Cerebellum (tissue), 4 donors: ENCODE measurements at places on chromosomes 4 and X. TPM values are rescaled to one million over a fixed set of nuclear protein-coding genes. Genes with fewer than 3 reads are reported as not detected.

DNA sequence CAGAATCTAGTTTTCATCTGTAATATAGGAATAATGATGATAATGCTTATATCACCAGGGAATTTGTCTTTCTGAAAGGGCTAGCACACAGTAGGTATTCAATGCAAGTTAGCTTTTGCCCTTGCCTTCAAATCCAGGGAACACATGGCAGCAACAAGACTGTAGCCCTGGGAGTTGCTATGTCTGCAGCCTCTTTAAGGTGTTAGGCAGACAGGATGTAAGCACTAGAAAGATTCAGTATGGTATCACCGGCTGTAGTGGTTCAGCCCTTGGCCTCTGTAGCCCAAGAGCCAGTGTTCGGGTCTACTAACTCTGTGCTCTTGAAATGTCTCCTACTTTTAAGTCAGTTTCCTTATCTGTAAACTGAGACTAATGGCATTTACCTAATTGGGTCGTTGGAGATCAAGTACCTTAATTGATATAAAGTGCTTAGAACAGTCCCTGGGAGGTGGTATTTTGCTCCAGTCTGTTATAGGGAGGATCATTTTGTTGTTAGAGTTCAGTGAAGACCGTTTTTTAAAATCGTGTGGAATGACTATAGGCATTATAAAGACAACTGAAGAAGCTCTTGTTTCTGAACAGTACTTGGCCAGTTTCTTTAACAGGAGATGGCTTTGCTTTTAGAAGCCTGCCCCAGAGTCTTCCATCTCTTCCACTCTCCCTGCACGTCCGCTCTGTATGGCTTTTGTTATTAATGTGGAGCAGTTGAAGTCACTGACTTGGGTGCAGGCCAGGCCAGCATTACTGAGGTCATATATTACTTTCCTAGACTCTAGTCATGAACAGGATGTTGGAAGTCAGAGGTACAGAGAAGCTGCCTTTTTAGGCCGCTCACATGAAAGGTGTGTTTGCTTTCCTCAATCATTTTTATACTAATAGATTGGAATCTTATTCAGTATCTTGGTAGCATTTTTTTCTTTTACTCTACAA is 44.8 kb downstream of the GAB1 start:
- no peak for DNase-seq

- no peak for DNase-seq
Measured at GRCh38 chr4:89121387-89122068, 10.2 kb downstream of the TIGD2 start.

DNA sequence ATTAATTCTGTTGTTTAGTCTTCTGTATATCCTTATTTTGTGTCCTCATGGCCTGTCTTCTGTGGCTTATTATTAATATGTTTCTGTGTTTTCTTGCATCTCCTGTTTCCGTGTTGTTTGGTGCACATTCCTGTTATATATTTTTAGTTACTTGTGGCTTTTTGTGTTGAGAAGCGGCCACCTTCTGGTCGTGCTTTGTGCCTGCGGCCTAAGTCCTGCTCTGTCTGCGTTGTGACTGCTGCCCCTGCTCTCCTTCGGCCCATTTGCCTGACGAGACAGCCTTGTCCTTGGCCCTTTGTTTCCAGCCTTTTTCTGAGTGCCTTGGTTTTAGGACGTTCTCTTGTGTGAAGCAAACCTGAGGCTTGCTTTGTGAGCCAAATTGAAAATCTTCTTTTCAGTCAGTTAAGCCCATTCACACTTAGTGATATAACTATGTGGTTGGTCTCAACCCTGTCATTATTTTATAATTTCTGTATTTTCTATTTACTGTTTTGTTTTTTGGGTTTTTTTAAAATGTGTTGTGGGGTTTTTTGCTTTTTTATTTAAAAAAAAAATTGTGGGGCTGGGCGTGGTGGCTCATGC is 43.8 kb downstream of the TNIP2 start:
- no peak for DNase-seq

DNA sequence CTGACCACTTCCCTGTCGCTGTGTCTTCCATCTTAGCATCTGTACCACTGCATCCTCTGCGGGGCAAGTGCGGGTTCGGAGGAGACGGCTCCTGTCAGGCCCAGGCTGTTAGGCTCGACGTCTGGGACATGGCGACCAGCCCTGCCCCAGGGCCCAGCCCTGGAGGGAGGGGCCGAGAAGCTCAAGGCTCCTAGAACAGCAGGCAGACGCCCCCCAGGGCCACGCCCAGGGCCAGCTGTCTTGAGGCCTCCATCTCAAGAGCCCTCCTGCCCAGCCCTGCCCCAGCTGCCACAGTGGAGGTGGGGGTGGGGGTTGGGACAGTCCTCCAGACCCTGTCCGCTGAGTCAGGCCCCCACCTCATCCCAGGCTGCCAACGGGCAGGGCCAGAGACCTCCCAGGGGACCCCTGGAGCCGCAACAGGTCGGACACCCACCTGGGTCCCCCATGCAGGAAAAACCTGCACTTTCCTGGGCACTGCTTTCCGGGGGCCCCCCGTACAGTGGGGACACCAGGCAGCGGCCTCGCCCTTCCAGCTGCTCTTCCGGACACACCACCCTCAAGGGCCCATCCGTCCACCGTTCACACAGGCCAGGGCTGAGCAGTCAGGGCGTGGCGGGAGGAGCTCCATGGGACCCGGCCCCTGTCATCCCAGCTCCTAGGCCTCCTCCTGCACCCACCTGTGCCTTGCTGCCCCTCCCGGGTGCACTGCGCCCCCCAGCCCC is 83.1 kb downstream of the FAM53A start:
- DNase-seq, result no peak

- no peak for DNase-seq
Measured at GRCh38 chr4:61350932-61351331, 150.8 kb downstream of the ADGRL3 start.

GRCh38 chr4:86050496-86050895 is 309.4 kb downstream of the MAPK10 start:
- DNase-seq, result no peak

DNA sequence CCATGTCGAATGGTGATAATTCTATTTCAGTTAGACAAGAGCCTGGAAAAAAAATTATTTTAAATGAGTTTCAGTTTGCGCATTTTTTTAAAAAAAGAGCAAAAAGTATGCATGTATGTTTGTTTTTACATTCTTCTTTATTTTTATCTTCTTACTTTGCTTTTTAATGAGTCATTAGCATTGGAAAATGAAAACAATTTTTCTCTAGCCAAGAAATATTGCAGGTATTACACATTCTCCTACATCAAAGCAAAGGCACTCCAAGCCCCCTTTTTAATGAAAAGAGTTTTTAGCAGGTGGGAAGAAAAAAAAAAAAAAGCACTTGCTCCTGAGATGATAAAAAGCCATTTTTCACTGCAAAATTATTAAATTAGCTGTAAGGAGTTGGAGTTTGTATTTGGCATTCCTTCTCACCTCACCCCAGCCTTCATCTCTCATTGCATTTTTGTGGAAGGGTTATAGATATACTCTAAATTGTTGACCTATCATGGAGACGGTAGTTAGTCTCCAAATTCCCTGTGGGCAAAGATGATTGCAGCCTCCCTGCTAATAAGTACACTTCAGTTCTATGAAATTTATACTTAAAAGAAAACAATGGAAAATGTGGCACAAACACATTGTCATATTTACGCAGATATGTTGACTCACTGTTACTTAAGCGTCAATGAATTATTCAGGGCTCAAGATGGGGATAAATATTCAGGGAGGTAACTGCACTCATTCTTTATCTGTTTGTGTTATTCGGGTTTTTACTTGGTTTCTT is 43.8 kb downstream of the PALLD start:
- no peak for DNase-seq

- DNase-seq, result no peak
Measured at GRCh38 chrX:123432361-123433150, 248.5 kb downstream of the GRIA3 start.

- DNase-seq, result no peak
Measured at GRCh38 chr4:36399762-36400353, 118.4 kb downstream of the DTHD1 start.

GRCh38 chrX:4936315-4936714 is 1222.9 kb upstream of the PRKX start:
- DNase-seq, result no peak

DNA sequence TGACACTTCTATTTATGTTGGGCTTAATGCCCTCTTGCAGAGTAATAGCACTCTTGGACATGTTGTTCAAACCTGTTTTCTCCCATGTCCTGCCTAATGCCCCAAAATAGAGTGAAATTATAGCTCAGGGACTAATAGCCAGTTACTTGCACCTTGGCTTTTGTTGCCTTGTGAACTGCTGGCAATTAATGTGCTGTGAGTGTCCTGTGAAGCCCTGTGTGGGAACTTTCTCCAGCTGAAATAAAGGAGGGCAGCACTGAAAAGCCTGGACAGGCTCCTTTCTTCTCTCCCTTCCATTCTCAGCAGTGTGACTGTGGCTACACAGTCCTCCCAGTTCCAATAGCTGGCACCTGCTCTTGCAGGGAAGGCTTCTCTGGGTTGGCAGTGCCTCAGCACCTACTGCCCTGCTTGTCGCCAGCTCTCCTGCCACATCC is 72.4 kb downstream of the DCLK2 start:
- DNase-seq, result peak; percentile 54

DNA sequence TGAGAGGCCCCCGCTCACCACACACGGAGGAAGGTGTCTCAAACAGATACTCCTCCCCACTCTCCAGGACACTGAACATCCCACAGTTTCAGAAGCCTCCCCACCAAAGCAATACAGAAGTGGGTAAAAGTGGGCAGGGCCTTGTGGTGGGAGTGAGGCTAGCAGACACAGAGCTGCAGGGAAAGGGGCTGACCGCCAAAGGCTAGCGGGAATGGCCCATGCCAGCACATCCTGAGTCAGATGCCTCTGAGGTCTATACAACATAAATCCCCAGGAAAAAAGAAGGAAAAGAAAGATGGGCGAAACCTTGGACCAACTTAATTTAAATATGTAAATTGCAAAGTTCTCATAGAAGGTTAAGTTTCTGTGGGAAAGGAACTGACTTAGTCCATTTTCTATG is 21.9 kb upstream of the ARHGAP10 start:
- DNase-seq, result no peak

DNA sequence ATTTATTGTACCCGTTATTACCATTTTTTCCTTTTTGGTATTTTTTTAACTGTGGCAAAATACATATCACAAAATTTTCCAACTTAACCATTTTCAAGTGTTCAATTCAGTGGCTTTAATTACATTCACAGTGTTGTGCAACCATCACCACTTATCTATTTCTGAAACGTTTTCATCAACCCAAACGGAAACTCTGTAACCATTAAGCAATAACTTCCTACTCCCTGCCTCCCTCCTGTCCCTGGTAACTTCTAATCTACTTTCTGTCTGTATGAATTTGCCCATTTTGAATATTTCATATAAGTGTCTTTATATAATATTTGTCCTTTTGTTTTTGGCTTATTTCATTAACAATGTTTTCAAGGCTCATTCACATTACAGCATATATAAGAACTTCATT is 57.4 kb upstream of the MSN start:
- DNase-seq, result no peak

DNA sequence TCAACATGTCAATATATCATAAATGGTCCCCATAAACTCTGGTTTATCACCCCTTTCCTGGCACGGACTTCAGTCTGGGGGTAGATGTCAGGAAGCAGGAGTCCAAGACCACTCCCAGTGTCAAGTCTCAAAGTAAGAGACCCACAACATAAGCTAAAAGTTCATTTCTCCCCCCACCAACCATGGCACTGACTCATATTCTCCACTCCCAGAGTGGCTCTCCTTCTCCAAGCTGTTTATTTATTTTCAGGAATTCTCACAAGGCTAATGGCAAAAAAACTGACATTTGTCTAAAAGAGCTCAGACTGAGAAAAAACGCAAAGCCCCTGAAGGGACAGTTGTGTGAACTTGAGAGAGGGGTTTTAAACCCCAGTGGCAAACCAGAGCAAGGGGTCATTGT is 217.0 kb downstream of the RAB28 start:
- no peak for DNase-seq

DNA sequence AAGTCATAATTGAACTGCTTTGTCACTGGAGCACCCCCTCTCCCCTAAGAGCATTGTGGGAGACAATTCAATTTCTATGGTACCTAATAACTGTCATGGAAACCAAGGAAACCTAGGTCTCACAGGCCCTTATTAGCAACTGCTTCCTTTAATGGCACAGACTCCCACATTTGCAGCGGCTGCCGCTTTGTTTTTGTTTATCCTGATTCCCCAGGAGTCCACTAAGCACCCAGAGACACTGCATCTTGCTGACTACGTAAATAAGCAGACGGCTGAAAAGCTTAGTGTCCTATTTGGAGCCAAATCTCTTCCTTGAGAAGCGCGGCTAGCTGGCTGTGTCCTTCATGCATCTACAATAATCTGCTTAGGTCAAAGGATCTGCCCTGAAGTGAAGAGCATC is 494.4 kb downstream of the TMA16 start:
- no peak for DNase-seq

- no peak for DNase-seq
Measured at GRCh38 chr4:37659696-37660095, 26.5 kb downstream of the RELL1 start.

DNA sequence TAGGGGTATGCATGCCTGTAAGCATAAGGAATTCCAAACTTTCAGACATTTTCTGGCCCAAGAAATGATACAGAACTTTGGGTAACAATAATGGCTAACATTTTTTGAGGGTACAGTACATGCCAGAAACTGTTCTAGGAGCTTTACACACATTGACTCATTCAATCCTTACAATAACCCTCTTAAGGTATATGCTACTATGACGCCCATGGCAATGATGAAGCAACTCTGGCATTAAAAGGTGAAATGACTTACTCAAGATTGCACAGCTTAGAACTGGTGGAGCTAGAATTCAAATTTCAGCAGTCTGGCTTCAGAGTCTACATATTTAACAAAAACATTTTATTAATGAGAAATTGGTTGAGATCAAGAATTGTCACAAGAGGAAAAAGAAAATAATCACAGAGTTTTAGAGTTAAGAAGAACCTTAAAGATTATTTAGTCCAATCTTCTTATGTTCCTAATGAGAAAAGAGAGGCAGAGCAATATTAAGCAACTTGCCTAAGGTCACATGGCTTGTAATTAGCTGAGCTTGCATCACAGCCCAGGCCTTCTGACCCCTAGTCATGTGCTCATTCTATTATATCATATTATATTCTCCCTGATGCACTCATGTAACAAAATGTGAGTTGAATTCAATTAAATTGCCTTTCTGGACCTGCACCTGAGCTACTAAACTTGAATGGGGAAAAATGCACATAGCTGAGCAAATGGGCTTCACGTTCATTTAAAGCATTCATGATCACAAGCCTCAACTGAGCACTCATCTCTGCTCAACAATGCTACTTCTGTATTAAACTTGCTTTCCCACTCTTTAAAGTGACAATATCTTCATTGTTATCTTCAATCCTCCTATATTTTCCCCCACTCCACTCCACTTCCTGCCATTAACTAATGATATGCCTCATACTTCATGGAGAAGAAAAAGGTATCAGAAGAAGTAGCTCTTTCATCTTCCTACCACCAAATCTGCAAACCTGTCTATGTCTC is 73.2 kb downstream of the ENOX2 start:
- no peak for DNase-seq

The TRIM60 gene
- total RNA-seq, result not detected

The GASK1B gene
- total RNA-seq, result 30.6 TPM

The ZCCHC13 gene
- not detected for total RNA-seq

The CXCL1 gene
- 1.2 TPM for total RNA-seq

The ADRA2C gene
- 5.3 TPM for total RNA-seq
